Right ventricle myocardium superior (tissue), 1 donor: ENCODE measurements at places on chromosomes 4 and X. TPM values are rescaled to one million over a fixed set of nuclear protein-coding genes. Genes with fewer than 3 reads are reported as not detected.

DNA sequence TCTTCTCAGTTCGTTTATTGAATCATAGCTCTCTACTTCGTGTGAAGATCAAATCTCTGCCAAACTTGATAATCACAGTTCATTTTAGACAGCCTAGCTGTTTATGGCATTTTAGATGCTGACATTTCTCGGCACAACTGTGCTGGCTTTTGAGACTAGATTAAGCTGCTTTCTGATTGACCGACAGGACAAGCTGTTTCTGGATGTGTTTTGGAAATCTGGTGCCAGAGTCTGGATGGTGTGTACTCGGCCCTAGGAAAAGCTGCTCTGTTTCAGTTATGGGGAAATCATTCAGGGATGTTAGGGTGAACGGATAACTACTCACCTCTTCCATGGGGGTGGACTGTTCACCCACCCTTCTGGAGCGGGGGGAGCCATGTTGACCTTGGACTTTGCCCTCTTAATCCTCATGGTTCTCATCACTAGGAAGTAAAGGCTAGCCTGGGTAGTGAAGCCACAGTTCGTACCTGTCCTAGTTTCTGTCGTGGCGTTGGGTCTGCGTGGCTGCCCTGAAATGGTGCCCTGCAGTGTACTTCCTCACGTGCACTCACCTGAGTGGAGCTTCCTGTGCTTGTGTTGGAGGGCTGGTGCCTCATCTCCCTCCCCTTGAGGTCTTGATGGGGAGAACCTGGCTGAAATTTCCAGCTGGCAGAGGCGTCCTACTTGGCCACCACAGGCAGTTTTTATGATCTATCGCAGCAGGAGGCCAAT is 13.7 kb upstream of the WDR1 start:
- DNase-seq, result no peak

DNA sequence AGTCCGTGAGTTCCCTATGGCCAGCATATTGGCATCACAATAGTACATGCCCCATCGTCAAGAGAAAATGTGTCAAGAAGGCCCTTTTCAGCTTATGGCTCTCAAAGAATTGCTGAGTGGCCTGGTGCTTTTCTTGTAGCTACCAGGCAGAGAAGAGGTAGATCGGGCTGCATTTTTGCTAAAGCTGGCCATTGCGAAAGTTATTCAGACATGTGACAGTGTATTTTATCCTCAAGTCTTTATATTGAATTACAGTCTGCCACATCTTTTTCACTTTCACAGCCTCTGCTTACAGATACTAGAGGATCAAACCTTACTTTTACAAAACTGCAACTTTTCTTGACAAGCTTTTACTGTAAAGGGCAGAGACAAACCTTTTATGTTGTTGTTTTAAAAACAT is 261.5 kb upstream of the IGFBP7 start:
- no peak for DNase-seq

DNA sequence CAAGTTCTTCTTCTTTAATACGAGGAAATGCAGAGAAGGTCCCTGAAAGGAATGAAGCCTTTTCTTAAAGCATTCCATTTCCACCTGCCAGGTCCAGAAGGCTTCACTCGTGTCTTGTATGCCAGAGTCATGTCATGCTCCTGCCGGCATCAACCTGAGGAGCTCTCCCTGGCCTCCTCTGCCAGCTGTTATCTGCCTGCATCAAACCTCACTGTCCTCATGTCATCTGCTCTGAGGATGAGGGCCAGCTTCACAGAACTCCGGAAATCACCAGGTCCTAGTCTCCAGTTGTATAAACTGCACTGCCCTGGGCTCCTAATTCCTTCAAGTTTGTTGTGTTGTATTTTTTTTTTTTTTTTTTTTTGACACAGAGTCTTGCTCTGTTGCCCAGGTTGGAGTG is 20.0 kb upstream of the S100G start:
- DNase-seq, result no peak

DNA sequence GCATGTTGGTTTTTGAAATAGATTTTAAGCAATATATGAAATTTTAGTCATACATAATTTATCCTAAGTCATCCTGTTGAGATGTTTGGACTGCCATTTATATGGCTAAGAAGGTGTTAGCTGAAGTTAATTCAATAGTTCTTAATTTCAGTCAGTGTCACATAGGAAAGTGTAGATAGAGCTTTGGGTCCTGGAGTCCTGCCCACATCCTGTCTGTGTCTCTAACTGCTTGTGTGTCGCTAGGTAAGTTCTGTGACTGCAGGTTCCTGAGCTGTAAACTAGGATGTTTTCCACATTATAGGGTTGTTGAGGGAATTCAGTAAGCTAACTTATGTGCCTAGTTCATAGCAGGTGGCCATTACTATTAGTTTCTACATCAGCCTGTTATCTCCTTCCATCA is 20.7 kb downstream of the OFD1 start:
- DNase-seq, result no peak

Gene SCD5
- 4.9 TPM for total RNA-seq

Gene TNIP3
- total RNA-seq, result not detected
